Activated T-helper 17 cell treated with anti-CD3 and anti-CD28 coated beads, Interleukin-2, amount 50 U/mL, for 72 hours (primary cell): ENCODE measurements at places on chromosomes 1 and 21. TPM values are rescaled to one million over a fixed set of nuclear protein-coding genes. Genes with fewer than 3 reads are reported as not detected.

DNA sequence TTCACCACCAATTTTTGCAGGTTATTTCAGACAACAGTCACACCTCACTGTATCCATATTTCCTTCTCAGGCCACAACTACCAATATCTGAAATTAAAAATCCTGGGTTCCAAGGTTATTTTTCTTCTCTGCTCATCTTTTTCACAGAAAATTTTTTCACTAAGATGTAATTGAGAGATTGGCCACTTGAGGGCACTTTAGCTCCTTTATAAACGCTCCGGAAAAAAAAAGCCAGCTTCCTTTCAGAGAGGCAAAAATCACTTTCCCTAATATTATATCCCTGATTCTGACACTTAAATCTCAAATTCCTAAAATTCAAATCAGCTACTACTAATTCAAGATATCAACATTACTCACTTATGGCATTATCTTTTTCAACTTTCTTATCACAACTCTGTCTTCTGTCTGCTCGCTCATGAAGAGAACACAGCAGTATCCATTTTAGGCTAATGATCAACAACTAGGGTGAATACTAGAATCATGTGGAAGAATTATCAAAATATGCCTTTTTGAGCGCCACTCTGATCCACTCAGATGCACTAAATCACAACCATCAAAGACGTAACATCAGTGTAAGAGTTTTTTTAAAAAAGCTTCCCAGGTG lies 101.4 kb upstream of the RGS1 start:
- no peak for ATAC-seq

- ATAC-seq = no peak
Observed at GRCh38 chr1:54547601-54548388, at the start of gene ACOT11. TSS of gene ACOT11 (plus strand) at chr1:54548228. CDS start at chr1:54548310, 82 bp downstream.

Gene KPRP
- not detected for total RNA-seq

Gene CAMK1G
- total RNA-seq = not detected

Gene CYP4Z1
- not detected for total RNA-seq
